Foreskin fibroblast (primary cell): ENCODE measurements at places on chromosomes 7 and 10.

DNA sequence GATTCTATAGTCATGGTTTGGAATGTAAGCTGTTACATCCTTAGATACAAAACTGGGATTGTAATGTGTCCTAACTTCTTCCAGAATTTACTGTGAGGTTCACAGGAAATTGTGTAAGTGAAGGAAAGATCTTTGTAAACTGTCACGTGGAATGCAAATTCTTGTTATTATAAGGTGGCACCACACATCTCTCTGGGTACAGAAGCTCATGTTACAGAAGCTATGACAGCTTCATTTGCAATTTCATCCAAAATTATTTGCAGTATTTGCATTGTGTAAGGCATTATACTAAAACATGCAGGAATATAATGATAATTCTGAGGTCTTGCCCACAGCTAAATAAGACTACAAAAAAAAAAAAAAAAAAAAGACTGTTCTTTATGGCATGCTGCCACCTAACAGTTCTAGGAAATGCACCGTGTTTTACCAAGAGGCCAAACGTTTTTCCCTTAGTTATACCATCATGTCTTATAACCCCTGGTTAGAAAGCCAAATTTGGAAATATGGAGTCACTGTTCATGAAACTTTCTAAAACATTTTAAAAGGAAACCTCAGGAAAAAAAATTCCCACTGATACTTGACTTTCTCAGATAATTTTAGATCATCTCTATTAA, 17.6 kb downstream of the MINDY3 start:
- DNase-seq = peak; percentile 8

GRCh38 chr7:92253251-92253650, 7.5 kb downstream of the ANKIB1 start:
- DNase-seq = no peak

DNA sequence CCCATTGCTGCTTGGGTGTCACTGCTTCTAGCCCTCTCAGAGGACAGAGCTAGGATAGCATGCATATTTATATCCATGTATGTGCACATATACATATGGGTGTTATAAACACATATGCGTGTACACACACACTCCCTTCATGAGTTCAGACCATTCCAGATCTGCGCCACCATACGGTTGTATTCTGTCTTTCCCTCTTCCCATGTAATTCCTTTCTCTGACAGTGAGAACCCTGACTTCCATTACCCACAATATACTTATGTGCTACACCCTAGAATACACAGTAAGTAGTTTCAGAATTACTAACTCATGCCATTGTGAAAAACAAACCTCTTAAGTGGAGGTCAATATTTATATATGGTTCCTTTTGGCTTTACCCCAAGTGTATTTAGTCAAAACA, 116.6 kb upstream of the SAMD8 start:
- DNase-seq = no peak

DNA sequence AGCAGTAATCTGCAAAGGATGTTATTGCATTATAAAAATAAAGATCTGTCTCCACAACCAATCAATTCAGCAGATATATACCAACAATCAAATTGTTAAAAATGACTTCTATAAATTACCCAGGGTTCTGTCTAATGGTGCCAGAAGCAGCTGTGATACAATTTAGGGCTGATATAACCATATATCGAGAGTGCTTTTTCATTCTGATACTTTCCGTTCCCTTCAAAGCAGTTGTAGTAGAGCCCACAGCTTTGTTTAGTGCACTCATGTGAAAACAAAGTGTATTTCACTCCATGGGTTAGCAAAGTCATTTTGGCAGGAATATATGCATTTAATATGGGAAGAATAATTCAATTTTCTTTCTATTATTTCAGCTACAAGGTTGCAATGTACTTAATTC, 83.1 kb upstream of the CHCHD3 start:
- DNase-seq = no peak

GRCh38 chr10:108753326-108753725, 1170.0 kb downstream of the XPNPEP1 start:
- DNase-seq = no peak

- DNase-seq = no peak
These were observed 811.2 kb downstream of the TYW1 start for GRCh38 chr7:67807826-67808225.

DNA sequence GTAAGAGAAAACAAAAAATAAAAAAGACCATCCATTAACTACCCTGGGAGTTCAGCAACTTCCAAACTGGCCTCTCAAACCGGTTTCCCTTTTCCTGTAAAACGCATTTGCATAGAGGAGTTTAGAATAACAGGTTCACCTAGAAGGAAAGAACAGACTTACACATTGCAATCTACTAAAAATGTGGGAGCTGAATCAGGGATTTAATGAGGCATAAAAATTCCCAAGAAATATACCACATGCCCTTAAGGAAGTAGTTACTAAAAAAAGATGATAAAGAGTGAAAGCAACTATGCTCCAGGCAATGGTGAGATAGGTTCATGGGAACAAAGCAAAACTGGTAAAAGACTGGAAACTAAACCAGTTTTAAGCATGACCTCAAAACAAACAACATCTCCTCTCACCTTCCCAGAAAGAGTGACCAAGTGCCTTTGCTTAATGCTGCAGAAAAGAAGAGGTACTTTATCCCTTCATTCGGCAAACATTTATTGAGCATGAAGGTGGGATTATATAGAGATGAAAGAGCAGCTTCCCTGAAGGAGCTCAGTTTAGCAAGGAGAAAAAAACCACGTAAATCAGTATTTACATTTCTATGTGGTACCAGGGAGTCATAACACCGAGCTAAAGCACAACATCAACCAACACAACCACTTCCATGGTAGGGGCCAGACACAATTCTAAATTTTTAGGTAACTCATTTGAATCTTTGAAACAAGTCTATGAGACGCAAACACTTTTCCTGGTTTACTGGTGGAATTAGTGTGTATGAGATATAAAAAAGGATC, 152.8 kb downstream of the SGMS1 start:
- no peak for DNase-seq

GRCh38 chr10:133527771-133528271, 658 bp downstream of the CYP2E1 start:
- no peak for DNase-seq

DNA sequence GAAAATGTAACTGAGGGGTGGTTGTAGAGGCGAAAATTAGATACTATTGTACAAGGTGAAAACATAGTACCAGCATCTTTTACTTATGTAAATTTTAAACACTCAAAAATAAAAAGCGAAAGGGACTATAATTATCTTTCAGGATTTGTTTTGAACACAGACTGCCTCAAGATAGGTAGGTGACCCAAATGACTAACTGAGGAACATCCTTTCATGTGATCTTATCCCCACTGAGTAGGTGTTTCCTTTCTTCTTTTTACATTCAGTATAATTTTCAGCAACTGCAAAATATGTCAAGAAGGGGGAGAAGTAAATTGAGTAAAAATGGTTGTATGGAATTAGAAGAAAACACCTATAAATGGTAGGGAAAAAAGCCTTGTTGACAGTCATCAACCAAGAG, 236.7 kb downstream of the PHF14 start:
- no peak for DNase-seq

- no peak for DNase-seq
These were observed 1301.5 kb upstream of the SORCS1 start for GRCh38 chr10:108465871-108466641.

DNA sequence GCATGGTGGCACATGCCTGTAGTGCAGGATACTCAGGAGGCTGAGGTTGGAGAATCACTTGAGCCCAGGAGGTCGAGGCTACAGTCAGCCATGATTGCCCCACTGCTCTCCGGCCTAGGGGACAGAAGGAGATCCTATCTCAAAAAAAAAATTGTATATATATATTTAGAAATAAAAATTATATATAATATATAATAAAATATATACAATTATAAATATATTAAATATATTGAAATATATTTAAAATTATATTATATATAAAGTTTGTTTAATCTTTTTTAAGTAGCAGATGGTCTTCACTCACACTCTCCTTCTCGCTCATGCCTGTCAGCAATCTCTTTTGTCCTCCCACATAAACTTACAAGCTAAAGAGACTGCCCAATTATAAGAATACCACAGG, 58.5 kb downstream of the LMBR1 start:
- no peak for DNase-seq

DNA sequence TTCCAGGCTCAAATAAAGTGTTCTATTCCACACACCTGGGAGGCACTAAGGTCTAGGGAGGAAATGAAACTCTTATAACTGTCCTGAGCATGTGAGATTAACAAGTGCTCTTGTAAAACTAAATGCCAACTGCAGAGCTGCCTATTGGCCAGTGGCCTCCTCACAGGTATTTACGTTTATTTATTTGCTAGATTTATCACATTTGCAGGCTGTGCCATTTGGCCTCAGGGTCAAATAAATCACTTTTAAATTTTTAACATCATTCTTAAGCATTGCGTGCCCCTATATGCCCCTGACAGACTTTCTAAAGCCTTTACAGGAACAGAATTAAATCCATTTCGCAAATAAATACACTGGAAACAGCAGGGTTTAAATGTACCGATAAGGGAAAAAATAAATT, 381.8 kb upstream of the NFE2L3 start:
- no peak for DNase-seq
